ENCODE measurements at places on chromosomes 3 and 15.
A peak's percentile ranks its signal among the peaks of the same experiment; 100 is the strongest.

DNA sequence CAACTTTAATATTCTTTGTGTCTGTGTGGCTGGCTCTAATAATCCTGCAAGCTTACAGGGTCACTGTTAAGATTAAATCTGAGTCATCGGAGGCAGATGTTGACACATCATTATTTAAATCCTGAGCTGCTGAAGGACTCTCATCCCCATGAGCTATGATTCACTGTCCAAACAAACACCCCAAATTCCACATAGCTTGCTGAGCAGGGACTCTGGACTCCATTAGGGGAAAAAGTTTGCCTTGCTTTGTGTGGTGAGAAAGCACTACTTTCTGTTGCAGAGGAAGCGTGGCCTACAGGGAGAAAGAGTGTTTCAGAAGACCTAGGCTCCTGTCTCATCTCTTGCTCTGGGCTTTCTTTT is 213.7 kb downstream of the PDCD6IP start:
- DNase-seq, result no peak

DNA sequence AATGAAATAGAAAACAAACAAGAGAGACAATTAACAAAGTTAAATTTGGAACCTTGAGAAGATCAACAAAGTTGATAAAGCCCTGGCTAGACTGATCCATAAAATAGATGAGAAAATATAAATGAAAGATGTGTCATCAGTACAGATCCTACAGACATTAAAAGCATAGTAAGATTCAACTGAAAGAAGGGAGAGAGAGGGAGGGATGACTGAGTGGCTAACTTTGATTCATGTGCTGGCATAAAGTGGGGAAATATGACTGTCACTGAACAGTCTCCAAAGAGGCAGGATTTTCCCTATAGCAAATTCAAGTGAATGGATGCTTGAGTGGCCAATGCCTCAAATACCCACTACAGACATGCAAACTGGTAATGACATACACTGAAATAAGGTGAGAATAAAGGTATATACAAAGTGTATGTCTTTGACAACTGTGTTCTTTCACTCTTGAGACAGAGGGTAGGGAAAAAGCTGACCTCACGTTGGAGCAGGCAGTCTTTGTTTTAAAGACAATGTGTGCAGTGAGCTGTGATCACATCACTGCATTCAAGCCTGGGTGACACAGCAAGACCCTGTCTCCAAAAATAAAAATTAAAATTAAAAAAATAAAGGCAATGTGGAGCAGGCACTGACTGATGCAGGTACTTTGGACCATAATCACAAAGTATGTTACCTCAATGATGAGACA is 35.9 kb upstream of the CHD2 start:
- no peak for DNase-seq

DNA sequence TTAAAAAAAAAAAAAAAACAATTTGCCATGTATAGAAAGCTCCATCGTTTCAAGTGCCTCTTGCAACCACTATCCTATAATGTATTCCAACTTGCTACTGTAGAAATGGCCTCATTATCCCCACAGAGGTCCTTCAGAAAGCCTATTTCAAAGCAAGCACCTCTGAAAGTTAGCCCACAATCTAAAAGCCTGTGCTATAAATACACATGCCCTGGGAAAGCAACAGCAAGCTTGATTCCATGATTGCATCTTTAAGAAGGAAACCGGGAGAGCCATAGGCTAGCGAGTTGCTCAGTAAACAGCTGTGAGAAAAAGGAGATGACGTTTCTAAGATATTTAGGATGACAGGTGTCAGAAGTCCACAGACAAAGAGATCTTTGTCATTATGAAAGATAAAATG is 28.3 kb downstream of the TAFA4 start:
- DNase-seq, result no peak

- DNase-seq, result no peak
These were observed 11.4 kb downstream of the AVEN start for GRCh38 chr15:34027606-34028005.

- no peak for DNase-seq
These were observed 26.3 kb downstream of the MRAS start for GRCh38 chr3:138374573-138375134.

DNA sequence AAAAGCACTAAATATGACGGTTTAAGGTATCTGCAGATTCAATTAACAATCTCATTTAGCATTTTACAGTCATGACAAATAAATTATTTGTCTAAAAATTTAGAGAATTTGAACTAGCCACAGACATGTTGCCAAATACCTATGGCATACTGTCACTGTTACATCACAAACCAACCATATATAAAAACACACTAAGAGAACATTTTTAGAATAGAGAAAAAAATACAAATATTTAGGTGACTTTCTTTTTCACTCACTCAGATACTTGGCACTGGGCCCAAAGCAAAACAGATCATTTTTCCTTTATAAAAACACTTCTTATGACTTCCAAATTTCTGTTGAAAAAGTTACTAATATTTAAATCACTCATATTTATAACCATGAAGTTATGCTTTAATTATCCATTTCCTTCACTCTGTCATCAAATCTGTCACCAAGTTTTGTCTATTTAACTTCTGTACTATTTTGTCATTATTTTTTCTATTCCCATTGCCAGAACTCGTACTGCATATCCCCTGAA is 644.7 kb downstream of the OTOL1 start:
- no peak for DNase-seq

- no peak for DNase-seq
These were observed 483.8 kb downstream of the TUSC7 start for GRCh38 chr3:117193390-117193789.

DNA sequence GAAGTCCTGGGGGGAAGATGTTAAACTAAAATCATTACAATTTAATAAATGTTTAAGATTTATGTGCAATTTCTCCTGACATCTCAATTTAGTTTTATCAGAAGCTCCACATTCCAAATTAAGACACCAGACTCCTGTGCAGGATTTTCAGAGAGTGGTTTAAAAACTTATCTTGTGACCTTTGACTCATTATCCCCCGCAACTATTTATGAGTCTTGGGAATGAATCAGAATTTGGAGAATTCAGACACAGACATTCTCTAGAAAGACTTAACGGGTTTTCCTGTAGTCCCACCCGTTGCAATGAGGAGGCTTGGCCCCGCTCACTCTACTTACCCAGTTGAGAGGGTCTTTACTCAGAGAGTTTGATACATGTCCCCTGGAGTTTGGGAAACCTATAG is 7.1 kb downstream of the OR5K2 start:
- no peak for DNase-seq

DNA sequence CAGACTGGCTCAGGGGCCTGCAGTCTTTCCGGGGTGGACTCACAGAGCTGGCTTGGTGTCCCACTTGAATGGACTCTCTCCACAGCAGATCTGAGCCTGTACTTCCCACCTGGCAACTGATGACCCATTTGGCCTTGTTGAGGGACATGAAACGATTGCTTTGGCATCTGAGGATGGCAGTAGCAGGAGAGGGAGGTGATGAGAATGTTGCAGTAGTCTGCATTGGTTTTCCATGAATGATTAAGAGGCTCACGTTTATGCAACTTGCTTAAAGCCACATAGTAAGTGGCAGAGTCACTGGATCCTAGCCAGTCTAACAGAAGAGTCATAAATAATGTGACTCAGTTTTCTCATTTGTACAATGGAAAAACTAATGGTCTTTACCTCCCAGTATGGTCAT is 21.9 kb downstream of the IL20RB start:
- DNase-seq, result no peak

- DNase-seq, result no peak
These were observed 37.5 kb downstream of the NBEAL2 start for GRCh38 chr3:47016934-47017435.

DNA sequence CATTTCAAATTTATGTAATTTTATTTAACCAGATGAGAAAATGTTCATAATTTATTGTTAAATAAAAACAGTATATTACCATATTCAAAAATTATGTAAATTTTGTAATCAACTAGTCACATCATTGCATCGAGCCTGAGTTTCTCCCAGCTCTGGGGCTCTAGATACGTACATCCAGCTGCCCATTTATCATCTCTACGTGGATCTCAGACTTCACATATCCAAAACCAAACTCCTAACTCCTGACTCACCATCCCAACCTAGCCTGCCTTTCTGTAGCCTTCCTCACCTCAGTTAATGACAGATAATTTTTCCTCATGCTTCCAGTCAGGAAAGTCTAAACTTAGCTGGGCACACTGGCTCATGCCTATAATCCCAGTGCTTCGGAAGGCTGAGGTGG is 194.8 kb downstream of the SSR3 start:
- DNase-seq, result no peak

- DNase-seq, result no peak
These were observed 205.0 kb downstream of the ZIC1 start for GRCh38 chr3:147614210-147614609.

DNA sequence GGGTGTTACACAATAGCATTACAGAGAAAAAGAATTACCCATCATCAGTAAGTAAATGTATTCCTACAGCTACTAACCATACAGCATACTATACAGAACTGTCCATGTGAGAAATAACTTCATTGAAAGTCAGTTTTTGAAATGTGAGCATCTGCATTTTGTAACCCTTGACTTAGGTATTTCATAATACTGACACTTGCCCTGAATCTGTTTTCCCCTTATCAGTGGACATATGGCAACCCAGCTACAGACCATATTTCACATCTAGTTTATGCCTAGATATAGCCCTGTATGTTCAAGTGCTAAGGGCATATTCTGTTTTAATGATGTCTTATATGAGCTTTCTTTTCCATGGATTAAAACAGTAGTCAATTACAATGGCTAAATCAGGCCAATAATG is 297.6 kb downstream of the TBC1D5 start:
- DNase-seq, result no peak

GRCh38 chr3:3192286-3192675 is 12.8 kb upstream of the CRBN start:
- no peak for DNase-seq

- no peak for DNase-seq
These were observed 53.8 kb downstream of the STARD5 start for GRCh38 chr15:81270188-81270587.

DNA sequence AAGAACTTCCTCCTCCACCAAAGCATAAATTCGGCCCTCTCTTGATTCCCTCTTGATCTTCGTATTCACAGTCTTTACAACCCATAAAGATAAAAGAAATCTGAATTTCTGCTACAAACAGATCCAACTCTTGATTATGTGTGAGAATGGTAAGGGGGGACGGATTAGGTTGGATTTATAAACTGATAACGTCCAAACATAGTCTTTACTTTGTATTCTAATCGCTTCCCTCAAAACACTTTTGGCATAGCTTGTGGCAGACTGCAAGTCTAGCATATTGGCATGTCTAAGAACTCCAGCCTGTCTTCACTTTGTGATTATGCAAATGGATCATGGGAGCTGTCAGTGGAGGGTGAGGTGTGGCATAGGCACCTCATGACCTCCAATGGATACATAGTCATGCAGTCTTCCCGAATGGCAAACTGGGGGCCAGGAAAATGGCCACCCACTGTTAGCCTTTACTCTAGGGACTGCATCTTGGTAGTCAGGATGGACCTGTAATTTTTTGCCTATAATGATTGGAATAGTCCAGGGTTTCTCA is 24.3 kb upstream of the GPR171 start:
- no peak for DNase-seq

GRCh38 chr3:29275309-29275708 is 5.6 kb upstream of the RBMS3 start:
- DNase-seq, result no peak

DNA sequence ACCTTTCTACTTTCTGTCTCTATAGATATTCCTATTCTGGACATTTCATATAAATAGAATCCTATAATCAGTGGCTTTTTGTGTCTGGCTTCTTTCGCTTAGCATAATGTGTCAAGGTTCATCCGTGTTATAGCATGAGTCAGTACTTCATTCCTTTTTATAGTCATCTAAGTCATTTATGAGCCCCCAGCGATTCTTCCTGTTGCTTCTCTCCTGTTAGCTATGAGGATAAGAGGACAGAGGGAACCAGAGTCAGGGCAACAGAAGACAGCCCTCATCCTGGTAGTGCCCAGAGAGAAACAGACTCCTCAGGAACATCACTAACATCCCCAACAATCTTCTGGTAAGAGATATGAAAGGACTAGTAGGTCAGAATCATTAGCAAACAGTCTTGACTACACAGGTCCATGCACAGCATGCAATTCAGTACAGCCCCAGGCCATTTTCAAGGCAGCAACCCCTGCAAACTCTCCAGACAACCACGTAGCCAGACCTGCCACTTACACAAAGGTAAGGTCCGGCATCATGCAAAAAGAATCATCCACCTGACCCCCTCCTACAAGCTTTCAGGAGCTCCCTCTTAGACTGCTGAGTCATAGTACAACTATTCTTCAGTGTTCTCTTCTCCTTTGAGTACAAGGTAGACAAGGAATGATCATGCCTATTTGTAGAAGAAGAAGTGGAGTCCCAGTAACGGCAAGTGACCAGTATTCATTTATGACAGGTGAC is 91.5 kb downstream of the MYLK start:
- DNase-seq, result no peak

DNA sequence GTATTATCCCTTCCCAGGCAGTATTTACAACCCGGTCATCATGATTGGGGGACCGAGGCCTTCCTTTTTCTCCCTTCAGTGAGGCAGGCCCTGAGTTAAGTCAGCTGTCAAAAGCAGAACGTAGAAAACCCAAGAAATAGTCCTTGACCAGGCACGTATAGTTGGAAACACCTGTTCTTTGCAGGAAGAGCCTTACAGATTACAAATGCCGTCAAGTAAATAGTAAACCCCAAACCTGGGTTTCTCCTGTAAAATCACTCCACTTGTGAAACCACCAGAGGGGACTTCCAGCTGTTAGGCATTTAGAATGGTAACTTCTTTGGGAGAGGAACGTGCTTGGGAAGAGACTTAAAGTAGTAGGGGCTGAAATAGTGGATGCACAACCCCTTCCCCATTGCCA is 1.0 kb upstream of the BTBD1 start:
- DNase-seq, result no peak

GRCh38 chr3:73327052-73327451 is 265.6 kb downstream of the EBLN2 start:
- DNase-seq, result no peak

- no peak for DNase-seq
These were observed 271.5 kb downstream of the MEX3B start for GRCh38 chr15:81774309-81774708.

DNA sequence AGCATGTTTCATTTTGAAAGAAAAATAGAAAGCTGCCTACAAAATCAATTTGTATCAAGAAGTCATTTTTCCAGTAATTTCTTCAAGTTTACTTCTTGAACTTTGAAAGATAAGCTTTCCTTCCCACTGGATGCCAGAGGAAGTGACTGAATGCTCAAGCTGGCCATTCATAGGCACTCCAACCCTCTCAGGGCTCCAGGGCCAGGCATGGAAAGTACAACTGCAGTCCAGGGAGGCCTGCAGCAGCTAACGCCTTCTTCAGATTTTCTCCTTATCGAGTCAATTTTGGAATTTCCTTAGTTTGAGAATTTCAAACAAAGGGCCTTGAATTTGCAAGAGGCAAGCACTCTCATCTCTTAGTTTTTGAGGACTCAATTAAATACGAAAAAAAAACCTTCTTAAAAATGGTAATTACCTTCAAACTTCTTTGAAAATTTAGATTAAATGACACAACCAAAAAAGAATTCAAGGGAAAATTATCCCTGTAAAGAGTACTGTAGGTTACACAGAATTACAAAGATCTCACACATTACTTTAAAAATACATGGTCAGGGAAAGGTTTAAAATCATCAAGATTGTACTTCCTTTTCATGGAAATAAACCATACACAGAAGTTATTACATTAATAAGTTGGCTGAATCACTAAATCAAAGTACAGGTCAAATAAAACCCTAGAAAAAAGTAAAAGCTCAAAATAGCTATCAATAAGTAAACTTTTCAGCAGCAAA is 2.5 kb downstream of the UBP1 start:
- DNase-seq, result peak; percentile 23

GRCh38 chr3:100129941-100130340 is 15.6 kb upstream of the FILIP1L start:
- no peak for DNase-seq

All from NCI-H2081 (cell line).